ENCODE measurements at places on chromosomes 12 and 14.

GRCh38 chr12:24424889-24425600 is 475.6 kb upstream of the SOX5 start:
- no peak for DNase-seq

- no peak for DNase-seq
Measured at GRCh38 chr12:26231470-26231869, 36.1 kb downstream of the SSPN start.

- no peak for DNase-seq
Measured at GRCh38 chr14:36519431-36520321, at the start of gene NKX2-1. NKX2-1 (minus strand) TSS chr14:36520232; CDS start chr14:36520129, 103 bp downstream.

GRCh38 chr12:41073633-41074472 is 114.3 kb upstream of the PDZRN4 start:
- no peak for DNase-seq

DNA sequence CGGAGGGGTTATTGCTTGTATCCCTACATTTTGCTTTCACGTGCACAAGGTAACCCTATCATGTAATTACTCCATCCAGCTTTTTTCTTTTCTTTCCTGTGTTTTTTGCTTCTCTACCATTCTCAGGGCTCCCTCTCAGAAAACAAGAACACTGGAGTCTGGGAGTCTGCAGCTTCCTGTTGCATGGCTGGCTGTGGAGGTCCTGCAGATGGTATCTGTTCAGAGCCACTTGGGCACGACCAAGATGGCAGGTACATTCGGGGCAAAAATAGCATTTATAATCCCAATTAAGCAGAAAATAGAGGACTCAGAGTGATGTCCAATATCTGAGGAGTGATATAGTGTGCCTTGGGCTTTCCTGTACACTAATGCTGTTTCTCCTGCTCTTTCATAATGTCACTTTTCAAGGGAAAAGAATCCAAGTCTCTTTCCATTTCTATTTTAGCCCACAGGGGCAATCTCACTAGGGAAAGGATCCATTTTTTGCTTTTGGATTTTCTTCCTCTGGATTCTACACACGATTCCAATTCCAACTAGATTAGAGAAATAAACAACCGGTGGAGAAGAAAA is 3.2 kb upstream of the NUMB start:
- no peak for DNase-seq

DNA sequence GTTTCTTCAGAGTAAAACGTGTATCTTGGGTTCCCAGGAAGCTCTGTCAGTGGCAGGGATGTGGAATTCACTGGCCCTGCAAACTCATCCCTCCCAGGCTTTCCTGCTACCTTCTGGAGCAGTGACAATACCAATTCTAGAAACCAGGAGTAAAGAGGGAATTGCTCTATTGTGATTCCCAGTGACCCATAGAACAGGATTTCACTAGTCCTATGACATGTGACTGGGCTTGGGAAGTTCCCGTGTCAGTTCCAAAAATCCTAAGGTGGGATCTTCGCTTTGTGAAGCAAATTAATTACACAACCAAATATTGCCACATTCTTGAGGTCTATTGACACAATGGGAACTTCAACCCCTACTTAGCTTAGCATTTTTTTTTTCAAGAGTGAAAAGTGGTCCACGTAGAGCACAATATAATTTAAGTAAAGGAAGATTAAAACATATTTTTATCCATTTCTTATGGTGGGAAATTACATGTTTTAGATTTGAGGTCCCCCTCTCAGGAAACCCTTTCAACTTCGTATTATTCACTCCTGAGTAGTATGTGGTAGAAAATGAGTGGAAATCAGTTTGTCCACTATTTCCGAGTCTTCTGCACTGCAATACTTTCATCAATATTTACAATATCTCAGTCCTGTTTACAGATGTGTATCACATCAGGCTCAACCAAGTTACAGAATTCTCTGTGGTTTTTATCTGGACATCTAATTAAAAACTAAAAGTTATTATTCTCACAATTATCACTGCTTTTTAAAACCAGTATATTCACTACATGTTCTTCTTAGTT is 88.9 kb upstream of the SOX5 start:
- no peak for DNase-seq

DNA sequence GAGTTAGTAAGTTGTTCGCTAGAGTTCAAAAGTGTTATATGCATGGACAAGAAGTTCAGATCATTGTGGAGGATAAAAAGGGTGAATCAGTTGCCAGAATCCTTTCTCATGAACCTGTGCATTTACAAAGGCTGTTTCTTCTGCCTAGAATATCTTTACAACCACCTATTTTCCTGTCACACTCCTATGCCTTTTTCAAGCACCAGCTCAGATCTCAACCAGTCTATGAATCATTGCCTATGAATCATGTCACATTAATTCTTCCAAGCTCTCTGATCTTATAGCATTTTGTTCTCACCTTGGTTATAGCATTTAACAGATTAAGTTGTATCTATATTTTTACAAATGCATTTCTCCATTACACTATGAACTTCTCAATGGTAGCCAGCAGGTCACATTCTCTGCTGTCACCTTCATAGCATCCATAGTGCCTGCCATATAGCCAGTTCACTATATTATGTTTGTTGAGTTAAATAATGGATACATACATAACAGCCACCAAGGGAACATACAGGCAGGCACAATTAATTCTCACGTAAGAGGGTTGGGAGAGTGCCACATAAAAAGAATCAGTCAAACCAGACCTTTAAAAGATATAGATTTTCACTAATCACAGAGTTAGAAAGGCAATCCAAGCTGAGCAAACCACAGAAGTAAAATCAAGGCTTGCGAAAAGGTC is 573.0 kb downstream of the FOXG1 start:
- DNase-seq, result no peak

DNA sequence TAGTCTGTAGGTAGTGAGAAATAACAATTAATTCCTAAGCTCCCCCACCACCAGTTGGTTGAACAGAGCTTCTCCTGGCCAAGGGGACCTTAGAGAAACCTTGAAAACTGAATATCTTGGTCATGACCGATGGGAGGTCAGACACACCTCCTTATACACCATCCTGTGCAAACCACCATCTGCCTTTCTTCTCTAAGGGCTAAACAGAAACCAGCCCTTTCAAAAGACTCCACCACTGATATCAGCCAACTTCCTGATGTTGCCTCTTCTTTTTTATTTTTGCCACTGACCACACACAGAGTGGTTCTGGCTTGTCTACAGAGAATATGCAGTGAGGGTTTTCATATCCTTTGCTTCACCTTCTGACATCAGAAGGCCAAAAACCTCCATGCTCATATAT is 977.7 kb upstream of the SEL1L start:
- no peak for DNase-seq

Data from uterus (tissue), 4 donors.